ENCODE measurements at places on chromosomes 11 and 22.

DNA sequence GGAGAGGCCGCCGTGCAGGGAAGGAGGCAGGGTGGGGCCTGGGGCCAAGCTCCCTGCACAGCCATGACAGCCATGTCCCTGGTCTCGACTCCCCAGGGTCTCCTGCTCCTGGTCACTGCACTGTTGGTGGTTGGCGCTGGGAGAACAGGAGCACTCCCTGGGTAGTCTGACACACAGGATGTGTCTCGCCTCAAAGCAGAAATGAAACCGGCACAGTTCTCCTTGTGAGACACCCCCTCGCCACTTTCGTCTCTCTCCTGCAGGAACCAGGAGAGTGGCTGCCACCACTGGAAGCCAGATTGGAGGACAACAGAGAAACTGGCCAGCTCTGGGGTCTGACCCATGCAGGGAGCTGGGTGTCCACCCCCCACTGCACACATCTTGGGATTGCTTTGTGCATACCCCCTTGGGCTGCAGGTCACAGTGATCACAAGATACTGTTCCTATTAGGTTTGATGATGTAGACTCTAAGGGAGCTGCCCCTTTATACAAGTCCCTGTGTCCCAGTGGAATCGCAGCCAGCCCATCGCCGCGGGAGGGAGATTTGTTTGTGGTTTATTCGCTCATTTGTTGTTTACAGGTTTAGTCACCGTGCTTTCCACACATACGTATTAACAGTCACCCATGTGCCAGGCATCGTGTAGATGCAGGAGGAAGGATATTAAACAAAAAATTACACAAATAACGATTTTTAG is 27.0 kb upstream of the YWHAH start:
- no peak for DNase-seq

DNA sequence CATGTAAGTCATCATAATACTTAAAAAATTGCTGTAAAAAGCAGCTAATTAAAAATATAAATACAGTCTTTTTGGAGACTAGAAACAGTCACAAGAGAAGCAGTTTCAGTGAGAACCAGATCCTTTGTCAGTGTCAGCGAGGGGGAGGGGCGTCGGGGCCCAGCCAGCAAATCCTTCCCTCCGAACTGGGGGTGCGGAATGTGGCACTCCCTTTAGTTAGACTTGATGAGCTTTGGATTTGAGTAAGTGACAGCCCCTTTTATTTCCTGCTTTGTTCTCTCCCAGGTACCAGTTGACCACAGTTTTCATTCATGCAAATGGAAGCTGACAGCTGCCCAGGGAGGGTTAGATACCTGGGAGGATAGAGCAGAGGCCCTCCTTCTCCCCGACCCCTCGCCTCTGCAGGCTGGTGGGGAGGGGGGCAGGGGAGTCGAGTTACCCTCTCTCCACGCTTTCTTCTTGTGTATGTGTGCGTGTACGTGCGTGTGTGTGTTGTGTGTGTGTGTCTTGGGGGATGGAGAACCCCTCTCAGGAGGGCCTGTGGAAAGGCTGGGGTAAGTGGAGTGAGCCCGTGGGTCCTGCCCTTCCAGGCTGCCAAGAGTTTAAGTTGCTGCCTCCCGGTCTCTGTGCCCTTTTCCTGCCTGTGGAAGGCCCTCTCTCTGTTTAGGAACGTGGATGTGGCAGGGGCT is 38.3 kb downstream of the PTPRJ start:
- no peak for DNase-seq

- no peak for DNase-seq
These were observed 11.7 kb upstream of the MRGPRE start for GRCh38 chr11:3243880-3244279.

GRCh38 chr11:119641983-119642745 is 86.8 kb downstream of the NECTIN1 start:
- peak; percentile 22 for DNase-seq

DNA sequence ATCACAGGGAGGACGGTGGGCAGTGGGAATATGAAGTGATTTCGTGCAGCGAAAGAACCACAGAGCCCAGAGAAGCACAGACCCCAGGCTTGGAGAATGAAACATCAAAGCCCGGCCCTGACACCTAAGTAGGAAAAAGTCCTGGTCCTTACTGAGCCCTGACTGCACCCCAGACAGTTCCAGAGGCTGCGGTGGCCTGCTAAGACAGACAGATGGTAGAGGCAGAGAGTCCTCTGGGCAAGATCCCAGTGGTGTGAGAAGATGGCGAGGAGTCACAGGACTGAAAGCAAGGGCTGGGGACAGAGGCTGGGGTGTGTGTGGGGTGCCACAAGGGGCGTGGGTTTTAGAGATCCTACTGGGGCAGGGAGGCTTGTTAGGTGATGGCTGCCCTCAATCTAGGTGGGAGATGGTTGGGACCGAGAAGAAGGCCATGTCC is 3.7 kb downstream of the CBX6 start:
- no peak for DNase-seq

Data from HFFc6 (cell line).